ENCODE measurements at places on chromosomes 5 and 9.

DNA sequence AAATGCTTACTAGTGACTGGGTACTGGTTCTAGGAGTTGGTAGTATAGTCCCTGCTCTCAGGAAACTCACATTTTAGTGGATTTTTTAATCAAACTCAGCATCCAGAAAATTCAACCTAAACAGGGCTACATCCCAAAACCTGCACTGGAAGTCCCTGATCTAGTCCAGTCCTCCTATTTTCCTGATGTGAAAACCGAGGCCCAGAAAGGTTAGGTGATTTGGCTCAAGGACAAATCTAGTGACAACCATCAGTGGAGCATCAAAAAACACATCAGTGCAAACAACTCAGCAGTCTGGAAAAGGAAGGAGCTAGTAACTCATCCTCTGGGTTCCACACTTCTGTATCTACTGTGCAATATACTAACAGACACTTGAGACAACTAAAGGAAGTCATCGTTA, 38.2 kb downstream of the SERINC5 start:
- no peak for DNase-seq

GRCh38 chr5:124839371-124839998, 93.0 kb upstream of the ZNF608 start:
- no peak for DNase-seq

- no peak for DNase-seq
Measured at GRCh38 chr5:82405161-82405560, 127.0 kb upstream of the RPS23 start.

DNA sequence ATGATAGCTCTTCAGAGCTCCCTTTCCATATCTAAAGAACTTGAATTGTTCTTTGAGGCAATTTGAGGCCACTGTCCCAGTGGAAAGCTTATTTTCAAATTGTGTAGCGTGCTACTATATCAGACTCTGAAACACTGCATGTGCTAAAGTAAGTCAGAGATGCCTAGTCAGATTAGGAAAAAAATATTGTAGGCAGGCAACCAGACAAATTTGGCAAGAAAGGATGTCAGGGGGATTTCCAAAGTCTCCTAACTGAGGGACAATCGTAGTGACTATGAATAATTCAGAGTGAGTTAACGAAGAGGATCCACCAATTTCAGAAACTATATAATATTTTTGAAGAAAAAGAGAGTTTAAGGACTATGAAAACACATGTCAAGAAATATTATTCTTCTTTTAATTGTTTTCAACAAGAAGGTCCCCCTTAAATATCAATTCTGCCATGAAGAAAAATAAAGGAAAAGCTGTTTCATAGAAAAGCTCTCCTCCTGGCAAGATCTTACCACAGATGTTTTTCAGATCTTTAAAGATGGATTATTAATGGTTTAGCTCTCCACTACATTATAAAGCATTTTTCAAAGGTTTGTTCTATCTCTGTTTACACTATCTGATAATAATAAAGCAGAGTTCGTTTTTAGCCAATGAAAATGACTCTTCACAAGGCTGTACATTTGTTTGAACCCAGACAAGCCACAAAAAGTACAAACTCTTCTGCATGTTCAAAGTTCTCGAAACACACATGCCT, 273.5 kb upstream of the PTGER4 start:
- no peak for DNase-seq

- DNase-seq = no peak
Measured at GRCh38 chr5:95826949-95827891, 4.7 kb upstream of the GLRX start.

- DNase-seq = no peak
Measured at GRCh38 chr9:93624977-93625376, 48.6 kb downstream of the PHF2 start.

Data from T-helper 1 cell (primary cell).